ENCODE measurements at places on chromosomes 5 and 9. TPM values are rescaled to one million over a fixed set of nuclear protein-coding genes. Genes with fewer than 3 reads are reported as not detected.

Gene VCAN
- 51.9 TPM for polyA plus RNA-seq

DNA sequence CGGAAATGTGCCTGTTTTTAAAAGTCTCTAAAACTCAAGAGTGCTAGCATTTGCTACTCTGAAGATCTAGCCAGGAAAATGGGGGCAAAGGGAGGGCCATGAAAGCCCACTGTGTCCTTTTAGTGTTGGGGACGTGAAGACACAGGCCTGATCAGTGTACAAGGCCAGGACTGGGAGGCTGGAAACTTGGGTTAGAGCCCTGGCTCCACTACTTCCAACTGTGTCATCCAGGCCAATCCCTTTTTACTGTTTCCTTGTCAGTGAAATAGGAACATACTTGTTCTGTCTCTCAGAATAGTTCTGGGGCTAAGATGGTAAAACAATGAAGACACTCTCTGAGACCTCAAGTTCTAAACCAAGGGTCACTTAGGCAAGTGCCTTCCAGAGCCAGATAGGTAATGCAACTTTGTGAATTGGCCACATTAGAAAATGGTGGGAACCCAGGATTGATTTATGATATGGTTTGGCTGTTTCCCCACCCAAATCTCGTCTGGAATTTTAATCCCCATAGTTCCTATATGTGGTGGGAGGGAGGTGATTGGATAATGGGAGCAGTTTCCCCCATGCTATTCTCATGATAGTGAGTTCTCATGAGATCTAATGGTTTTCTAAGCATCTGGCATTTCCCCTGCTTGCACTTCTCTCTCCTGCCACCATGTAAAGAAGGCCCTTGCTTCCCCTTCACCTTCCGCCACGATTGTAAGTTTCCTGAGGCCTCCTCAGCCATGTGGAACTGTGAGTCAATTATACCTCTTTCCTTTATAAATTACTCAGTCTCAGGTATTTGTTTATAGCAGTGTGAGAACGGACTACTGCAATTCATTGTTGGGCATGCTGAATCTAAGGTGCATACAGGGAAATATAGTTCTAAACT is 30.4 kb upstream of the B4GALT1 start:
- no peak for DNase-seq

- DNase-seq, result peak; percentile 88
Measured at GRCh38 chr9:111298731-111299598, 31.1 kb downstream of the OR2K2 start.

- no peak for DNase-seq
Measured at GRCh38 chr9:100477241-100477640, 4.3 kb downstream of the TMEFF1 start.

DNA sequence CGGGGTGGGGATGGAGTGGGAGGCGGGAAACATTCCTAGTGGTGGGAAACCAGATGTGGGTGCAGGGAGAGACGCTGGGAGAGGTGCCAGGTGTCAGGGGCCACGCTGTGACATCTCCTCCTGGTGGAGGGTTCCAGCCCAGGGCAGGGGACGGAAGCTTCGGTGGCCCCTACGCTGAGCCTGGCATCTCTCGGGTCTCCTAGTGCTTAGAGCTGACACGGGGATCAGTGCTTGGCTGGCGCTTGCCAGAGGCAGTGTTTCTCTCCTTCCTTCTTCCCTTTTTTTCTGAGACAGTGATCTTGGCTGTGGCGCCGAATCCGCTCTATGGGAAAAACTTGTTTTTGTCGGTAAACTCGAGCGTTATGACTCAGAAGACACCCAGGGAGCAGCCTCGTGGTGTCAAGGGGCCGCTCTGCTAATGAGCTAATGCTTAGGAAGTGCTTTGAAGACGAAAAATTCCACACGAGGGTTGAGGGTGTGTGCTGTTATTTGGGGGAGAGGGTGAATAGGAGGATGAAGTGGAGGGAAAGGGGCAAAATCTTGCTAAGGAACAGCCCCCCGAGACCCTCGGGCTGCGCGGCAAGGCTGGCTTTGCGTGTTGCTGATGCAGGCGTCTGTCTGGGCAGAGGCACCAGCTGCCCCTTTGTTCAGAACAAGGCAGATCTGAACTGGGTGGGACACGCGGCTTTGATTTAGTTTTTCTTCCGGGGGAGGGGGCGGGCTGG is 20.4 kb upstream of the IER5L start:
- peak; percentile 91 for DNase-seq

- DNase-seq, result no peak
Measured at GRCh38 chr9:14864309-14864708, 45.9 kb downstream of the FREM1 start.

DNA sequence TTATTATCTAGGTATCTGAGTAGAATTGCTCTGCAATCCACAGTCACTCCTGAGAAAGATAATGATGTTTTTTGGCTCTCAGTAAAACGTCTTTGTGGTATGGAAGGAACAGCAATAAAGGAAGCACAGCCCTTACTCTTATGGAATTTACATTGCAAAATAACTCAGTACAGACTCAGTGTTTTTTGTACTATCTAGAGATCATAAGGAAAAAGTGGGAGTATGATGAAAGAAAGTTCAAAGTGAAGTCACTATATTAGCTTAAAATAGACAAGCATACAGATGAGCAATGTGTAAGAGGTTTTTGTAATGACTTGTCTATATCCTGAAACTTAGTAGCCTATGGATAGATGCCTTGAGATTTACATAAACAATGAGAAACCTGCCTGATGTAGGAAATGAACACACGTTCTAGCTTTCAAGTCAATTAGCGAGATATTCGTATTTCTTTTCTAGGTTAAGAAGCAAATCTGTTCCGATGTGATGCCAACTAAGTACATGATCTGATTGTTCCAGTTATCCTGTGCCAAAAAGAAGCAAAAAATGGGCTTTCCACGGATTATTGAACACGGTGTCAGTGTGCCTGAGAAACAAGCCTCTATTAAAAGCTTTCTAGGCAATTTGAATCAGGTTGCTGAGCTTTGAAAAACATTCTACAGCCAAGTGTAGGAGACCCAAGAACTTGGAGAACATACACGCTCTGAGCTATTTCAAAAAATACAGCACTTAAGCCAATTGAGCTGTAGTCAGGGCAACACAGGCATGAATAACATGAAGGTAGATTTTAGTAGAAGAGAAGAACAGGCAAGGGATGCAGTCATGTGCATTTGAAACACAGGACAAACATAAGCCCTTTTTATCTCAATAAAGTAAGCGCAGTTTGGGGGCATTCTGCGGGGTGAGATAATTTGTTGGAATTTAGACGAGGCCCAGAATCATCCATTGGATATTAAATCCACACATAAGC is 86.3 kb upstream of the TAF11L2 start:
- peak; percentile 30 for DNase-seq
